ENCODE measurements at places on chromosomes 1 and 21.

- no peak for DNase-seq
Measured at GRCh38 chr1:95035536-95035935, 37.2 kb downstream of the ALG14 start.

DNA sequence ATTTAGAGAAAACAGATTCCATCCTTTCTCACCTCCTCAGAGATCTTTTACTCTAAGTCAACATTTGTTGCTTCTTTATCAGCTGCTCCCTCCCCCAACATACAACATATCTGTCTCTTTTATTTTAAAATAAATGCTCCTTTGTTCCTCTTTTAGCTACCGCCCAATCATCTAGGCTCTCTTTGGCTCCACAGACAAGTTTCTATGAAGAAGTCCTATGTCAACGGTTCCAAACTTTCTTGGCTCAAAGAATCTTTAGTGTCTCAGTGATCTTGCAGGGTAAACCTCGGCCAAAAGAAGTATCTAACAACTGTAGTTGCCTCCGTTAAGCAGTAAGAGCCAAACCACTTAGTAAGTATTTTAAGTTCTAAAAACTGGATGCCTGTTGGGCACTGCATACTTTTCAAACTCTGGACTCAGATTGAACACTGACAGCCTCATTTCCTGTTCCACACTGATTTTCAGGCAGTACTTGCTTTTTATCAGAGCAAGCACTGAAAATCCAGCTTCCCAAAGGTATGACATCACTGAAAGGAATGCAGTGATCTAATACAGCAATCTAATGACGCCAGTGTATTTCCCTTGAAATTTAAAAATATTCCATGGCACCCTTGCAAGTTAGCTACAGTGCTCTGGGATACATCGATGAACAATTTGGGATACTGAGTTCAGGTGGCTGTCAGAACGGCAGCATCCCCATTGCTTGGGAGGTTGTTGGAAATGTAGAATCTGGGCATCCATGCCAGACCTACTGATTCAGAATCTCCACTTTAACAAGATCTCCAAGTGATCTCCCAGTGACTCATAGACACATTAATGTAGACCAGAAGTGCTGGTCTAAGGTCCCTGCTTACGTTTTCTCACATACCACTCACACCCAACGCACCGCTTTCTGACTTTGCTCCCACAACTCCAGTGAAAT, 26.8 kb downstream of the EGLN1 start:
- DNase-seq = no peak

GRCh38 chr1:53148123-53148522, 5.7 kb upstream of the SLC1A7 start:
- DNase-seq = no peak

GRCh38 chr1:161046605-161047228, 940 bp upstream of the USF1 start:
- DNase-seq = no peak

DNA sequence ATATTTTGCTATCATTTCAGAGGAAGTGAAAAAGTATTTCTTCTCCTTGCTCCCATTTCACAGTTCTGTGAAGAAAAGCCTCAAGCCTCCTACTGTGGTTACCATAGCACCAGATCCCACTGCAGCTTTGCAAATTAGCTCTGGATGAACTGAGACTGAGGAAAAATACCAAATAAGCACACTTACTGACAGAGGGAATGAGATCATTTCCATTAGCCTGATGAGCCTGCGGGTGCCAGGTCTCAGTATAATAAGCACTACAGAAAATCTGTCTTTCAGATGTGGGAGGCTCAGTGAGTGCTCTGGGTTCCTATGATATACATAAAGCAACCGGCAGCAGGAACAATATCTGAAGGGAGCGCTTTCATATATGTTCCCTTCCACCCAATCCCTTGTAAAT, 21.4 kb downstream of the XKR8 start:
- DNase-seq = no peak

GRCh38 chr1:31140299-31140698, 74.8 kb upstream of the PUM1 start:
- DNase-seq = no peak

GRCh38 chr1:86155051-86155806, 1.3 kb downstream of the COL24A1 start:
- DNase-seq = no peak

- no peak for DNase-seq
Measured at GRCh38 chr1:1982379-1983232, 21.0 kb downstream of the CFAP74 start.

- no peak for DNase-seq
Measured at GRCh38 chr1:245645406-245645805, 490.6 kb downstream of the KIF26B start.

GRCh38 chr1:160539990-160540858, 17.2 kb upstream of the SLAMF6 start:
- DNase-seq = no peak

DNA sequence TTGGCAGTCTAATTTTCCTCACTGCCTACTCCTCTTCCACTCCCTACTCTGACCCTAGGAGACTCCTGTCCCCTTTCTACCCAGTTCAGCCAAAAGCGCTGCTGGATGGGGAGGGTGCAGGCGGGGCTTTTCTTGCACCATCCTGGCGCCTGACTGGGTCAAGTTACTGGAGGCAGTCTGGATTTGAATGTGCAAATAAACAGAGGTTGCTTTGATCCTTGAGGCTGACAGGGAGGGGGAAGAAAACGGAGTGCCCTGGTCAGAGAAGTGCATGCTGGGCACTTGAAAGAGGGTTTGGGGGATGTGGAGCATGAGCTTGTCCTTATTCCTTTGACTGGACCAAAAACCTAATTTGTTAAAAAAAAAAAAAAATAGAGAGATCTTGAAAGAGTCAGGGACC, 76.8 kb upstream of the SOX13 start:
- no peak for DNase-seq
